NCI-H146 (cell line): ENCODE measurements at places on chromosomes 5 and 9.

GRCh38 chr9:15469862-15470261 is 40.9 kb downstream of the PSIP1 start:
- no peak for DNase-seq

DNA sequence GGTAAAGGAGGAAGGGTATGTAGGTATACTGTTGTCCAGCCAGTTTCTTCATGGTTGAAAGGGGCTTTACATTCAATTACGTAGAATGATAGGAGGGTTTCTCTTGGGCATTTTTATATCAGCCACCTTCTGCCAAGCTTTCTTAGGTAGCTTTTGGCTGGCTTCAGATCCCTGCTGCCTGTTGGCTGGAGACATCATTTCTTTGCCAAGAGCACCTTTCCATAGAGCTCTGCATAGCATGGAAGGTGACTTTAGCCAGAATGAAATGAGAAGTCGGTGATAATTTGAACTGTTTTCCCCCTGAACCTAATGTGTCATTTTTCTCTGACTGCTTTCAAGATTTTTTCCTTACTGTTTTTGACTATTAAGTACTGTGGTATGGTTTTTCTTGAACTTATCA is 26.9 kb downstream of the TMEFF1 start:
- DNase-seq = no peak

DNA sequence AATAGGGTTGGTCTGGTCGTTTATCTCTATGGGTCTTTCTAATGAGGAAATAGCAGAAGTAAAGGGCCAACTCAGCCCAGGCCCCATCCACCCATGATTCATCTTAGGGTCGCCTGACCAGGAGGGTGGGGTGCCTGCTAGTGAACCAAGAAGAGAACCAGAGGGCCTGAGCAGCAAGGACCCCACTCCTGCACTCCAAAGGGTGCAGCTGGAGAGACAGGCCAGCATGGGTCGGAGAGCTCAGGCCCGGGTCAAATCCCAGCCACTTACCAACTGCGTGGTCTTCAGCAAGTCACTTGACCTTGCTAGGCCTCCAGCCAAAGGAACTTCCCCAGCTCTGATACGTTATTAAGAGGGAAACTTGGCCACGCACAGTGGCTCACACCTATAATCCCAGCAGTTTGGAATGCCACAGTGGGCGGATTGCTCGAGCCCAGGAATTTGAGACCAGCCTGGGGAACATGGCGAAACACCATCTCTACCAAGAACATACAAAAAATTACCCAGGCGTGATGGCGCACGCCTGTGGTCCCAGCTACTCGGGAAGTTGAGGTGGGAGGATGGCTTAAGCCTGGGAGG is 4.3 kb downstream of the BBLN start:
- DNase-seq = no peak

DNA sequence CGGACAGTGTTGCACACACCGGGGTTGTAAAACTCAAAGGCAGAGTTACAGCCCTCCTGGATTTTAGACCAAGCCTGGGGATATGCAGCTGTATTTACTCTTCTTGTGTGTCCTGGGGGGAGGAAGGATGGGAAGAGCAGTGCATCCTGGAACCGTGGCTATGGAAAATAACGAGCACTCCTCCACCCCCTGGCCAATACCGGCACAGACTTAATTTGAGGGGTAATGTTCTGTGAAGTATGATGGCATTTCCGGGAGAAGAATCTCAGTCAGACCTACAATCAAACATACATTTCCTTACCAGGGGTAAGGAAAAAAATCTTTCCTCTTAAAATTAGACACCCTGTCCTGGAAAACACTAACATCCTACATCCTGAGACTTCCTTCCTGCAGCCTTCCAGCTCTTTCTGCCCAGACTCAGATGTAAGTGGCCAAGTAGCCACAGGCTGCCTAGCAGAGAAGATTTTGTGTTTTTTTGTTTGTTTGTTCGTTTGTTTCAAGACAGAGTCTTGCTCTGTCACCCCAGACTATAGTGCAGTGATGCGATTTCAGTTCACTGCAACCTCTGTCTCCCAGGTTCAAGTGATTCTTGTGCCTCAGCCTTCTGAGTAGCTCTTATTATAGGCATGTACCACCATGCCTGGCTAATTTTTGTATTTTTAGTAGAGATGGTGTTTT is 11.0 kb upstream of the ERMP1 start:
- DNase-seq = peak; percentile 97

DNA sequence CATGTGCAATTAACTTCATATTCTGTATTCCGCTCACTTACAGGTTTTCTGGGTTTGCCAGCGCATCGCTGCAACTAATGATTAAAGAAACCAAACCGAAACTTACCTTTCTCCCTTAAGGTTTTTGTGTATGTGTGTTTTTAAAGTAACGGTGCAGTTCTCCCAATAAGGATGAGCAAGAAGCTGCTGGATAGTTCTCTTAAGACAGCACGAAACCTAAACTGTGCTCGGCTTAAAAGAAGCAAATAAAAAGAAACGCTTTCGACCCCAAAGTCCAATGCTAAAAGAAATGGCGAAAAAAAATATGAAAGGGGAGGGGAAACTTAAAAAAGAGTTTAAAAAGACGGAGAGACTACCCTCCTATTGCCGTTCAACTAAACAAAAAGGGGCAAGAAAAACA is 340 bp downstream of the ELAVL2 start:
- no peak for DNase-seq
